Right renal cortex interstitium (tissue), 3 donors: ENCODE measurements at places on chromosomes 2 and 18. TPM values are rescaled to one million over a fixed set of nuclear protein-coding genes. Genes with fewer than 3 reads are reported as not detected.

DNA sequence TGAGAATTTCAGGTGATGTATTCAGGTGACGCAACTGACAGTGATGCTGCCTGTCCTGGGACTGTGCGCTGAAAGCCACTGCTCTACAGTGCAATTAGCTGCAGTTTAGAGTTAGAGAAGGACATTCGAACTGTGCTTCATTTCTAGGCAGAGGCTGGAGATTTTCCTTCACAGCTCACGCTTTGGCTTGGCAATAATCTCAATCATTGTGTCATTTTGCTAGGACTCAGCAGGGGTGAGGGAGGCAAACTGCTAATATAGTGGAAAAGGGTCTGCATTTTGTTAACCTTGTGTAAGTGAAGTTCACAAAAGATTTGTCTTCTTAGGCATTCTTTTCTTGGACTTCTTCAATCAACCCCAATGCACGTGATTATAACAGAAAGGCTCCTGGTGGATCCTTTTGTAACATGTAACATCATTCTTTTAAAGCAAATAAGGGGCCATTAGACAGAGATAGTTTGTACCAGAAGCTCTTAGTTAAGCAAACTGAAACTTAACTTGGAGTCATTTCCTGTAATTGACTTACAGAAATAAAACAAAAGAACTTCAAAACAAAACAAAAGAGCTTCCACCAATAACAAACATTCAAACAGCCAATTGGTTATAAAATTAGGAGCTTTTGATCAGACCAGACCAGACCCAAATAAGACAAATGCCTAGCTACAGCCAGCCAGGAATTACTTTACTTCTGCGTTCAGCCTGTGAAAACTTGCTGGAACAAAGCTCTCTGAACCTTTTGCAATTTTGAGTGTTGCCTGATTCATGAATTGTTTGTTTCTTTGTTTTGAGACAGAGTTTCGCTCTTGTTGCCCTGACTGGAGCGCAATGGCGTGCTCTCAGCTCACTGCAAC, 1376.3 kb upstream of the CELF4 start:
- no peak for DNase-seq

GRCh38 chr2:25548601-25549000, 124.8 kb downstream of the DTNB start:
- DNase-seq: no peak

- DNase-seq: no peak
Measured at GRCh38 chr2:240465765-240466578, 30.5 kb downstream of the GPC1 start.

DNA sequence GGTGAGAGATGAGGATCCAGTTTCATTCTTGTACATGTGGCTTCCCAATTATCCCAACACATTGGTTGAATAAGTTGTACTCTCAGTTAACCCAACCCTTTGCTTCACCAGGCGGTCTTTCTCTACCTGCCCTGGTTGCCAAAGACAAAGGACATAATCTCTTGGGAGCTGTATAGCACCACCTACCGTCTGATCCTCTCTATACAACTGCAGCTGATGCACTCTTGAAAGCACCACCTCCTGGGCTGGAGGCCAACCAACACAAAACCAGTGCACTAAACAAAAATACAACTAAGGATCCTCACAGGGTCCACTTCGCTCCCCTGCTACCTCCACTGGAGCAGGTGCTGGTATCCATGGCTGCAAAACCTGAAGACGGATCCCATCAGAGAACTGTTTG, 473.6 kb upstream of the NRXN1 start:
- DNase-seq: no peak

DNA sequence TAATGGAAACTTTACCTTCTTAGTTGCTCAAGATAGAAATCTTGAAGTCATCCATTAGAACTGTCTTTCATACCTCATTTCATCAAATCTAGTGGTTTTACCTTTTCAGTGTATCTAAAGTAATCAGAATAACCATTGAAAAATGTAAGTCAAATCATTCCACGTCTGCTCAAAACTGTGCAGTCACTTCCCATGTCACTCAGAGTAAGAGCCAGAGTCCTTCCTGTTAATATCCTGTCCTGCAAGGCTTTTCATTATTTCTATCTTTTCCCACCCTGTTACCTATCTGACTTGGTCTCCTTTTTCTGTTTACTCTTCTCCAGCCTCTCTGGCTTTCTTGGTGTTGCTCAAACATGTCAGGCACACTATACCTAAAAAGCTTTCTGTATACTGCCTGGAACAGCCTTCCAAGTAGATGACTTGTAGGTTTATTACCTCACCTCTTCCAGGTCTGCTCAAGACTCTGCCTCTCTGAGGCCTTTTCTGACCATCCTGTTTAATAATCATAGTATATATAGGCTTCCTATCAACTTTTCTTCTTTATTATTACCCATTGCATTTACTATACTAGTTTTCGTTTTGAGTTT, 3.4 kb downstream of the C2orf69 start:
- no peak for DNase-seq

DNA sequence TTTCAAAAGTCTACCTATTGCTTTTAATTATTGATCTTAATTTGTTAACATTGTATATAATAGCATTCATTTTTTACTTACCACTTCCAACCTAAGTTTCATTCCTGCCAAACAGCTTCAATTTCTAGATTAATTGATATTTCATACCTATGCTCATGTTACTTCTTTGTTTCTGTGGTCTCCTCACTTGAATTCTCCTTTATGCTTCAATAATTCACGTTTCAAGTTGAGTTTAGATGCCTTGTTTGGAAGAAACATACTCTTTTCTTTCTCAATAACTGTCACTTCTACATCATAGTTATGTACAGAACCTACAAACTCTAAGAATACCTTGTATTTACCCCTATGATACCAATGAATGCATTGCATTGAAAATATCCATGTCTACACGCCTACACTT, 862.2 kb upstream of the LRATD1 start:
- no peak for DNase-seq

DNA sequence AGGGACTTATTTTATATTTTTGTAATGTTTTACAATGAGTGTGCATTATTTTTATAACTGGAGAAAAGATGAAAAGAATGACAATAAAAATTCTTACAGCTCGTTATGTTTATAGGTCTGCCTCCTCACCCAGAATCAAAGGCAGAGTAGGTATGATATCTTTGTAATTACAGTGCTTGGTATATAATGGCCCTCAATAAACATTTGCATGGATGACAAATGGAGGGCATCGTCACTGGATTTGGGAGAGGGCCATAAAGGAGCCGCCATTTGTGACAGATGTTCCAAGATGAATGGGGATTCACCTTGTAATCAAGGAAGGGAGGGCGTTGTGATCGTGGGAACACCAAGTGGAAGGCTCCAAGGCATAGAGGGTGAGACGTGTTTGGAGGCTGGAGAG, 22.6 kb upstream of the GIGYF2 start:
- no peak for DNase-seq

GRCh38 chr2:69576880-69577279, 66.7 kb downstream of the AAK1 start:
- DNase-seq: no peak

- no peak for DNase-seq
Measured at GRCh38 chr2:196801674-196802261, 2.3 kb upstream of the GTF3C3 start.

- DNase-seq: no peak
Measured at GRCh38 chr2:189393440-189394111, 47.7 kb upstream of the WDR75 start.

- no peak for DNase-seq
Measured at GRCh38 chr18:43882358-43883055, 605.2 kb upstream of the SYT4 start.

DNA sequence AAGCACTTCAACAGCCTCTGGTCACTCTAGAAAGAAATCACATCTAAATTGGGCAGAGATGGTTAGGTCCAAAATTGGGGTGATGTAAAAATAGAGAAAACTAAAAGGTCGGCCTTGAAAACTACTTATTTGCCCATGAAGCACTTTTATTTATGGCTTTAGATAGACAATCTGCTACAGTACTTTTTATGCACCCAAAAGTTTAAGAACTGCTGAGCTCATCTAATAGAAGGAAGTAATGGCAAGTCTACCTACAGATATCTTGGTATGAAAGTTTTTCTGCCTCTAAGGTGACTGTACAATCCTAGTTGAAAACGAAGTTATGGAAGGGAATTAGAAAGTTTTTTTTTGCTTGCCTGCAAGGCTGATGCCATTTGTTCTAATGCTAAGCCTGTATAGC, 46.2 kb downstream of the SPHKAP start:
- DNase-seq: no peak

DNA sequence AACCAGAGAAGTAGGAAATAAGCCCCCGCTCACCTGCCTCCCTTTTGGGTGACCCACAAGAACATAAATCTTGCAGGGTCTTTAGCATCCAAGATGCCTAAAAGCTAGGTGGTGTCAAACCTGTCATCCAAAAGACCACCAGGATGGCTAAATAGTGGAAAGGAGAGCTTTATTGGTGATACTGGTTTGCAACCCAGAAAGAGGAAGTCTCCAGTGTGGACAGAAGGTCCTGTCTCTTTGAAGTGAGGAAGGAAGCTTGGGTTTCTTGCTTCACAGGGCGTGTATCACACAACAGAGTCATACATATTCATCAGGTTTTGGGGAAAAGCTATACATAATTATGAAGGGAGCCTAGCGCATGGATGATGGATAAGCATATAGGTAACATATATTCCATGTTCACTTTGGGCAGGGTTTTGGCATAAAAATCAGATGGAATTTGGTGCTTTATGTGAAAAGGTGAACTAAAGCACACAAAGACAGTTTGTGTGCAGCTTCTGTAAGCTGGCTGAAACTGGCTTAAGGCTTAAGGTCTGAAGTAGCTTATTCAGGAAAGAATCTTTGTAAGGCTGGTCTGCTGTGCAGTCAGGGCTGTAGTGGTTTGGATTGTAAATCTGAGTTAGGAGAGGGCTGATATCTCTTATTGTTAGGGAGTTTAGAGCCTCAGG, 102.2 kb upstream of the MSH2 start:
- no peak for DNase-seq

- DNase-seq: no peak
Measured at GRCh38 chr2:220215785-220216184, 588.4 kb downstream of the SLC4A3 start.

DNA sequence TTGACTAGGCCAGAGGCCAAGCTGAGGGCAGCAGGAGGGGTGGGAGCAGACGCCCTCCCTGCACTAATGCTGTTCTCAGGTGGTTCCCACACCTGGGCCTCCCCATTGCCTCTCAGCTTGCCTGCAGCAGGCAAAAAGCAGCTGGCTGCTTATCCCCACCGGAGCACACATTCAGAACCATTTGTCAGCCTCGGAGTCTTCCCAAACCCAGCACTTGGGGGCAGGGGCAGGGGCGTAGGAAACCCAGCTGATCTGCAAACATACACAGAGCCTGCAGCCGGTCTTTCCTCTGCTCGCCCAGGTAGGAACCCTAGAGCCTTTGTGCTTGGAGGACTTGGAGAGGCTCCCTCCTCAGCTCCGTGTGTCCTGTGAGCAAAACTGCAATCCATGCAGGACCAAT, 249.8 kb downstream of the CYP26B1 start:
- DNase-seq: no peak

Gene MRO
- polyA plus RNA-seq: 3.0 TPM

Gene CABYR
- polyA plus RNA-seq: 4.5 TPM

Gene CNDP1
- 1.2 TPM for polyA plus RNA-seq

Gene ANO7
- 1.3 TPM for polyA plus RNA-seq

Gene FEV
- 0.07 TPM for polyA plus RNA-seq

Gene NDC80
- 29.8 TPM for polyA plus RNA-seq

Gene LHCGR
- 0.24 TPM for polyA plus RNA-seq

Gene GALNT14
- 47.3 TPM for polyA plus RNA-seq

Gene TMEM247
- polyA plus RNA-seq: not detected

Gene CACNB4
- 8.1 TPM for polyA plus RNA-seq

Gene ANKRD30BL
- 0.64 TPM for polyA plus RNA-seq

Gene PLEK
- 10.0 TPM for polyA plus RNA-seq

Gene LYPD6
- polyA plus RNA-seq: 21.0 TPM

Gene POU3F3
- 83.9 TPM for polyA plus RNA-seq
